ENCODE measurements at places on chromosomes 7 and 10.
A peak's percentile ranks its signal among the peaks of the same experiment; 100 is the strongest.

- DNase-seq, result no peak
These were observed 281.2 kb downstream of the SKAP2 start for GRCh38 chr7:26583094-26583648.

- DNase-seq, result no peak
These were observed 404.3 kb upstream of the NPVF start for GRCh38 chr7:25632616-25633015.

- DNase-seq, result no peak
These were observed 43.4 kb downstream of the TMEM130 start for GRCh38 chr7:98826387-98826786.

GRCh38 chr7:2403718-2404648 lies 572 bp downstream of the CHST12 start:
- no peak for DNase-seq

DNA sequence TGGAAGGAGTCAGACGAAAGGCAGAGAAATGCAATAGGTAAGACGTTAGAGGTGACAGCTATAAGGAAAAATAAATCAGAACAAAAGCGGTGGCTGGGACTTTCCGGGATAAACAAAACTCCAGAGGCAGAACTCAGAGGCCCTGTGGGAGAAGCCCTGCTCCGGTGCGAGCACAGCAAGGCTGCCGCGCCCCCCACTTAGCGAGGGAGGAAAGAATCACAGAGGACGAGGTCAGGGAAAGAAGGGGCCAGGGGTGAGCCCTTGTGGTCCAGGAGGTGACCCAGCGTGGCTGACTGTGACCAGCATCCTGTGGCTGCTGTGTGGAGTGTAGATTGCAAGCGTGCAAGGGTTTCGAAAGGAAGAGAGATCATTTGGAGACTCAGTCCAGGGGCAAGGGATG lies 591.8 kb upstream of the ADARB2 start:
- DNase-seq, result no peak

- no peak for DNase-seq
These were observed 26.8 kb downstream of the GNAI1 start for GRCh38 chr7:80161466-80161865.

DNA sequence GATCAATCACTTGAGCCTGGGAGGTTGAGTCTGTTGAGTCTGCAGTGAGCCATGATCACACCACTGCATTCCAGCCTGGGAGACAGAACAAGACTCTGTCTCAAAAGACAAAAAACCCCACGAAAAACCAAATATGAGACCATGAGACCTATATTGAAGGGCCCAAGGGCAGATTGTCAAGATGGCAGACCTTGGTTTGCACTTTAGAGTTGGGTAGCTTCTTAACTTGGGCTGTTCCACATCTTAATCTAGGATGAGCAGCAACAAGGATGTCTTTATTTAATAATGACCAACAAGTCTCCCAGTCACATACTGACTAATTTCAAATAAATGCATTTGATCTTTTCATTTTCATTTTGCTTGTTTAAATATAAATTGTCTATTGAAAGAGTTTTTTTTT lies 43.8 kb downstream of the KAT6B start:
- no peak for DNase-seq

GRCh38 chr7:42348071-42348470 lies 111.1 kb upstream of the GLI3 start:
- no peak for DNase-seq

- DNase-seq, result no peak
These were observed 35.8 kb upstream of the LYZL1 start for GRCh38 chr10:29252811-29253689.

GRCh38 chr10:126315494-126316177 lies 72.6 kb downstream of the ADAM12 start:
- DNase-seq, result no peak

- DNase-seq, result no peak
These were observed 2.6 kb downstream of the PGAM1 start for GRCh38 chr10:97428572-97428981.

DNA sequence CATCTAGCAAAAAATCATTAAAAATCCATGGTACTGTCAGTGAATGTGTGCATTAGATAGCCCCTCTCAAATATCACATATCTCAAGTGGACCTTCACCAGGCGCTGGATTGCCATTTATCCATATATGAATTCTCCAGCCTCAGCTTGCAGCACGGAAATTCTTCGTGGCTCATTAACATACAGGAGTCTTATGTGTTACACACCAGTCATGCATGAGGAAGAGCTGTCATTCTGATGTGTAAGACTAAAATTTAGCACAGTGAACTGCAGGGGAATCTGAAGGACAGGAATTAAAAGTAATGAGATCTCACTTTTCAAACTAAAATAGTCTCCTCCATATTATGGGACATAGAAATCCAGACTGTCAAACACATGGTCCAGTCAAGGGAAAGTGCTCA lies 542.4 kb upstream of the DPP6 start:
- DNase-seq, result no peak

GRCh38 chr10:65291286-65291685 lies 1634.5 kb upstream of the LRRTM3 start:
- no peak for DNase-seq

GRCh38 chr7:29853072-29853471 lies 46.8 kb downstream of the WIPF3 start:
- no peak for DNase-seq

GRCh38 chr7:135326636-135327280 lies 93.1 kb downstream of the STRA8 start:
- DNase-seq, result no peak

DNA sequence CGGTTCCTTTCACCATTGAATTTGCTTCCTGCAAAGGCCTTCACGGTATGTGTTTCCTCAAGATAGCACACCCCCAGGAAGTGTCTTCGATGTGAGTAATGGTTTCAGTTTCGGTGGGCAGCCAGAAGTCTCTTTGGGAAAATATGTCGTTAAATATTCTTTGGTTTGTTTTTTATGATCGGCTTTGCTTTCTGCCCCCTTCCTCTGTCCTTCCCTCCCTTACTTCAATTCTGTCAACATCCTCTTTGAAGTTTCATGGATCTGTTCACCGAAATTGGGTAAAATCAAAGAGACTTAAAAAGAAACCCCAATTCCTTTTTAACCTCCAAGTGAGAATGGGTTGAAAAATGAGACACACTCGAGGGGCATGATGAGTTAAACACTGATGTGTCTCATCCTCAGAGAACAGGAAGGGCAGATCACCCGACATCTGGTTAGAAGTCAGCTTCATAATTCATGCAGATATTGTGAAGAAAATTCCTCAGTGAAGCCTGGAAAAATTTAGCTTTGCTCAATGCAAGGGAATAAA lies 170.8 kb upstream of the HABP2 start:
- no peak for DNase-seq

DNA sequence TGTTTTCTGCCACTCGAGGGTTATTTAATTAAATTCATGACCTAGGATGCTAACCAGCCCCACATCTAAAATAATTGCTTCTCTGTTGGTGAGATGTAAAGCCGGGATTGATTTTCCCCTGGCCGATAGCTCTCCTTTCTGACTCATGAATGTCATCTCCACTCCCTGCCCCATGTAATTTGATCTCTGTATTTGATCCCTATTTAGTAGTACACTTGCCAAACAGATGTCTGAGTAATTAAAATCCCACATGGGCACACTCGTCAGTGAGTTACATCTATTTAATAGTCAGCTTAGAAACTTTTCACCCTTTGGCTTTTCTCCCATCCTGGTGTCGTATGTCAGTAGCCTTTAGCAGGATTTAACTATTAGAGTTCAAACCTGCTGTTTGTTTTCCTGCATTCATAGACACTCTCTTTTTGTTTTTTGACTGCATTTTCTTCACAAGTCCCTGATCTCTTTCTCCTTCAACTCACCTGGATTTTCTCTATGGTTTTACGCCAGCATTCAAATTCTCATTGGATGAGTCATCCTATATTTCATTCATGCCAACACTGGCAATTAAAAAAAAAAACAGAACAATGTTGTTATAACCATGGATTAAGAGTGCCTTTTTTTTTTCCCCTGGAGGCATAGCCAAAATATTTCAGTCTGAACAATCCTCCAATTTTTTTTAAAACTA lies 82.7 kb downstream of the SPAG6 start:
- DNase-seq, result peak; percentile 76

DNA sequence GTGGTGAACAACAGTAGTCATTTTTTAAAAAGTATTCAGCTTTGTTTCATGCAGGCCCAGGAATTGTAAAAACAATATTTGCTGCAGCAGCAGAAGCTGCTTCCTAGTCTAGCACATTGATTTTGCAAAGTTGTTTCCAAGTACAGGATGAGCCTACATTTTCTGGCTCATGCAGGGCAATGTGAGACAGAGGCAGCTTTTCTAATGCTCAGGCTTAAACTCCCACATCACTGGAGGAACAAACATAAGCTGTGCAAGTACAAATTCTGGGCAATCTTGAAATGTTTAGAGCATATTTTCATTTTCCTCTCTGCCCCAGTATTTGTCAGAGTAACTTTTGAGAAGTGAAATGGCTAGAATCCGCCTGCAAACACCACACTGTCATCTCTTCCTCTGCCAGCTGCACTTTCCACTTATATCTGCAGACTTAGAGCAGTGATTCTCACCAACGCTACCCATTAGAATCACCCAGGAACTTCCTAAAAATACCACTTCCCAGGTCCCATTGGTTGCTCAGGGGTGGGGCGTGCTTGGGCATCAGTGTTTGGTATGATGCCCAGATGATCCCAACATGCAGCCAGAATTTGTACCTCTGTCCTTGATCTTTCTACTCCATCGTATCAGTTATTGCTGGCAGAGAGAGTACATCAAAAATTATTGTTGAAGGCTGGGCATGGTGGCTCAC lies 304.1 kb upstream of the LRGUK start:
- DNase-seq, result no peak

- no peak for DNase-seq
These were observed 66.9 kb downstream of the FAM53B start for GRCh38 chr10:124677293-124677699.

GRCh38 chr10:19944911-19945663 lies 128.9 kb downstream of the PLXDC2 start:
- DNase-seq, result no peak

DNA sequence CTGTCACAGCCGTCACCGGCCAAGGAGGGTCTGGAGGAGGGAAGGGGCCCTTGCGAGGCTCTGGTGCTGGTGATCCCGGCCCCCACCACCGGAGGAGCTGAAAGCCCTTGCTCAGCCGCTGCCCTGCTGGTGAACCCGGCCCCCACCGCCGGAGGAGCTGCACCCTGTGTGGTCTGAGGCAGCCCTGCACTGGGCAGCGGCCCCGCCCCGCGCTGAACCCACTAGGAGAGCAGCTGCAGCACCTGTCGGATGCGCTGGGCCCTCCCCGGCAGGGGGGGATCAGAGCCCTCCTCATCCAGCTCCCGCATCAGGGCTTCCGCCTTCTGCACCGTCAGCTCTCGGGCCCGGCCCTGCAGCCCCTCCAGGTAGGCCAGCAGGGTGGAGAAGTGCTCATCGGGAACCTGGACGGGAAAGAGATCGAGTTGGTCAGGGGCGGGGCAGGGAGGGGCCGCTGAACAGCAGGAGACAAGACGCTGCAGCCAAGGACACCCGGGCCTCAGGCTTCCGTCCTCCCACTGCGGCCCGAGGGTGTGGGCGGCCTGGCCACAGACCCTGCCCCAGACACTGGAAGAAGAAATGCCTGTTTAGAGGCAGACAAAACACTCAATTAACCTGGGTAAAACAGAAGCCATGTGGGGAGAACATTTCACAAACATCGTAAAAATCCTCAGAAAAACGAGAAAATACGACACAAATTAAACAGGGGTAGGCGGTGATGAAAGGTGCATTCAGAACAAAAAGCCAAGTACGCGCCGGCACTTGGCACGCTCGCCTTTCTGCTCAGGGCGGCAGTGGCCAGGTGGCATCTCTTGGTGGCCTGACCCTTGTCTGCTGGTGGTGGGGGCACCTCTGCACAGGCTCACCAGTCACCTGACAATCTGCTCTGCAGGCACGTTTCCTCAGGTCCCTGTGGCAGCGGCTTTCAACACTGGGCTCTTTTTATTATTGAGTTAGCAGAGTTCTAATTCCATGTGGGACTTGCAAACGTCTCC lies 14.7 kb downstream of the CYP2W1 start:
- no peak for DNase-seq

- no peak for DNase-seq
These were observed 34.6 kb downstream of the UBN2 start for GRCh38 chr7:139265673-139266072.

GRCh38 chr10:13440185-13441061 lies 88.4 kb downstream of the BEND7 start:
- DNase-seq, result no peak

- no peak for DNase-seq
These were observed 5.1 kb downstream of the AOC1 start for GRCh38 chr7:150857276-150858055.

DNA sequence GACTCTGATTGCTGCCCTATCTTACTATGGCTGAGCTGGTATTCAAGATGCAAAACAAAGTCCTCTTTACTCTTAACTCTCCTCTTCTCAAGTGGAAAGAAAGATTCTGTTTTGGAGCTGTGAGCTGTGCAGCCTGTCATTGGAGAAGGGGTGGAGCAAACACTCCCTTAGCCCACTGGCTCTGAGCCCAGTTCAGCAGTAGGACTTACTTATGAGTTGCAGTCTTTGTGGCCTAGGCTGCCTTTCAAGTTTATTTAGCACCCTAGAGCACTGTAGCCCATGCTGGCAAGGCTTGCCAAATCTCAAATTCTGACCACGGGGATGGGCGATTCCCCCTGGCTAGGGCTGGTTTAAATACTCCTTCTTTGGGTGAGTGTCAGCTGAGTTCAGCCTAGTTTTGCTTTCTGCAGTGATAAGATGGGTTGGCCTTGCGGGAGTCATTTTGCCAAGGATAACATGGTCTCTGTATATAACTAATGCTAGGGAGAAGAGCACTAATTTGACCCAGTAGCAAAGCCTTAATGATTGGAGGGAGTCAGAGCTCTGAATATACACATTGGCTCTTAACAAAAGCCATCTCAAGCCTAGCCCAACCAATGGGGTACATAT lies 110.2 kb downstream of the MYO3A start:
- DNase-seq, result no peak

DNA sequence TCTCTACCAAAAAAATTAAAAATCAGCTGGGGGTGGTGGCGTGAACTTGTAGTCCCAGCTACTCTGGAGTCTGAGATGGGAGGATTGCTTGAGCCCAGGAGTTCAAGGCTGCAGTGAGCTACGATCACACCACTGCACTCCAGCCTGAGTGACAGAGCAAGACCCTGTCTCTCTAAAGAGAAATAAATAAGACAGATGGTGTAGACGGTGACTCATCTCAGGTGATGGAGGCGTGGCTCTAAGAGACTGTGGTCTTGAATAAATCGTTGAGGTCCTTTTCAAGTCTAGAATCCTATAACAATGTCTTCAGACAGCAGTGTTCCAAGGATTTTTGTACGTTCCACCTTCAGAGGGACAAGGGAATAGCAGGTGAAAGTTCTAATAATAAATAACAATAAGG lies 53.8 kb upstream of the PFKFB3 start:
- DNase-seq, result no peak
